ENCODE measurements at places on chromosomes 7 and 10. TPM values are rescaled to one million over a fixed set of nuclear protein-coding genes. Genes with fewer than 3 reads are reported as not detected.

GRCh38 chr10:4082861-4083260 is 297.9 kb upstream of the KLF6 start:
- no peak for DNase-seq

DNA sequence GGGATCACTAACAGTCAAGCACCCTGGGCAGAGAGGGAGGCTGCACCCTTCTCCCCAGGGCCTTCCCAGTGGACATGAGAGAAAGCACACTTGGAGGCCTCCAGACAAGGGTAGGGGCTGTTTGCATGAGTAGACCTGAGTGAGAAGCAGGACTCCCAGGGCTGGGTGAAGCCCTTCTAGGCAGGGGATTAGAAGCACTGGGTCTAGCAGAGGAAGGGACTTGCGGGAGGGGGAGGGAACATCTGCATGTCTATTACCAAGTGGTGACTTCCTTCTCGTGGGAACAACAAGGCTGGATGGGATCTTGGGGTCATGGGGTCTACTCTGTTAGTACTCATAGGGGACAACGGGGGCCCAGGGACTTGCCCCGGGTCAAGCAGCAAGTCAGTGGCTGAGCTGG is 67.8 kb downstream of the EMX2 start:
- DNase-seq: no peak

GRCh38 chr10:110349831-110350230 is 45.1 kb upstream of the SMNDC1 start:
- DNase-seq: no peak

SLC13A1 gene
- not detected for total RNA-seq

DNA sequence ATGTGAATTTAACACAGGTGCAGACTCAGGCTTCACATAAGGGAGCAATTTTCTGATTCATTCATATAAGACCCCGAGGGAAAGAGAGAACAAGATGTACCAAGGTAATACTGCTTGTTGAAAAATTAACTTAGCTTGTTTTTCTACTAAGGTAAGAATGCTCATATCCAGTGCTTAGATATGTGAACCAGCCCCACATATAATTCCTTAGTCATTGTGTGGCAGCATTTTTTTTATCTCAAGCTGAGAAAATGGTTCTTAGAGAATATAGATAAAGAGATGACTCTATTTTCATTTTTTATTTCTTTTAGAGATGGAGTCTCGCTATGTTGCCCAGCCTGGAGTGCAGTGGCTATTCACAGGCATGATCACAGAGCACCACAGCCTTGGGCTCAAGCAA is 121.8 kb upstream of the SEM1 start:
- no peak for DNase-seq

DNA sequence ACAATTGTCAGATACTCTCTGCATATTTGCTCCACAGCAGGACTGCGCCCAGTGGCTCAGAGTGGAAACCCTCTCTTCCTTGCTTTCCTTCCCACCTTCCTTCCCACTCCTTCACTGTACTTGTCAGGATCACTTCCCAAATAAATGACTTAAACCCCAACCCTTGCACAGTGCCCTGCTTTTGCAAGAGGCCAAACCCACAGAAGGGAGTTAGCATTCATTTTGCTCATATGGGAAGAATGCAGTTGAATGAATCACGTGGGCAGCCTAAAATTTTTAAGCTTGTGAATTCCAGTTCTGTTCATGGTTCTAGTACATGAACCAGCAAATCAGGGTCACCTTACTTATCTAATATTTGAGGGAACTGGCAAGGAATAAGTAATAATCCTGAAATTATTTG is 47.7 kb upstream of the SFMBT2 start:
- DNase-seq: no peak

DNA sequence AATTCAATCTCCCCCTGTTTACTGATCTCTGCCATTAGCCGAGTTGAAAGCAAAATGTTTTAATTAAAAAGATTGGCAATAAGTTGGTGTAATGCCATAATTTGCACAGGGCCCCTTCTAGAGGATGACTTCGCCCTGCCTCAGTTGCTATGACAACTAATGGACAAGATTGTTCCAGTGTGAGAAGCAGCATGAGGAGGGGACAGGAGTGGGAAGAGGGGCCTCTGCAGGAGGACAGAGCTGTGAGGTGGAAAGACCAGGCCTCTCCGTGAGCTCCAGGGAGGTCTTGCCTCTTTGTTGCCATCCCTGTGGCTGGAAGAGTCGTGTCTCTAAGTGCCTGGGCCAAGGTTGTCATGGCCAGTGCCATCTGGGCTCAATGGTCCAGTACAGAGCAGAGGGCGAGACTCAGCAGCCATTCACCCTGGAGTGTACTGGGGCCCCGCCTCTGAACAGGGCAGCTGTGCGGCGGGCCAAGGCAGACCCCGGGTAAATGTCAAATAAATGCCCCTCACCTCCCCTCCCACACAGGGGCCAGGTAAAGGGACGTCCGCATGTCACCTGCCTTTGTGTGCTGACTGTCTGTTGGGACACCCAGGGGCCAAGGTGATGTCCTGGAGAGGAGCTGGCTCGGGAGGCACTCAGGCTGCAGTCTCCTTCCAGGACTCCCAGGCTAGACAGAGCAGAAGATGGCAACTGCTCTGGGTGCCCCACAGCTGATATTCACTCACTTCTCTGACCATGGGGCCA is 97.0 kb upstream of the RET start:
- DNase-seq: no peak

NPFFR1 gene
- not detected for total RNA-seq
